ENCODE measurements at places on chromosomes 2 and 18. TPM values are rescaled to one million over a fixed set of nuclear protein-coding genes. Genes with fewer than 3 reads are reported as not detected.

- DNase-seq = no peak
These were observed 283 bp upstream of the RBBP8 start for GRCh38 chr18:22932885-22933205.

- no peak for DNase-seq
These were observed 62.3 kb downstream of the SOWAHC start for GRCh38 chr2:109676346-109676902.

GRCh38 chr18:56787390-56787789, 136.2 kb downstream of the WDR7 start:
- no peak for DNase-seq

DNA sequence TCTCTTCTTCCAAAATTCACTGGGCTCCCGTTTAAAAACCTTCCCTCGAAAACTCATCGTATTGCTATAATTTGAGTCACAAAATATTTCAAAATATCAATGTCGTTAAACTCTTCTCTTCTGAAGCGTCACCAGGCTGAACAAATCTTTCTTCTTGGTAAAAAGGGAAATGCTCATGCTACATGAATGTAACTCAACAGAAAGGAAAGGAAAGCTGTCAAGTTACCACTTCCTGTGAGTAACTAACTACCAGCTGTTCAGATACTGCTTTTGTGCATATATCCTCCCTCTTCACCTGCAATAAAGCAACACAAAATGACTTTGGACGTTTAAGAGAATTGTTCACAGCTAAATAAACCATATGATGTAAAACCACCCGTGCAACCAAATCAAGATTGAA, 95.4 kb downstream of the DOCK10 start:
- no peak for DNase-seq

DNA sequence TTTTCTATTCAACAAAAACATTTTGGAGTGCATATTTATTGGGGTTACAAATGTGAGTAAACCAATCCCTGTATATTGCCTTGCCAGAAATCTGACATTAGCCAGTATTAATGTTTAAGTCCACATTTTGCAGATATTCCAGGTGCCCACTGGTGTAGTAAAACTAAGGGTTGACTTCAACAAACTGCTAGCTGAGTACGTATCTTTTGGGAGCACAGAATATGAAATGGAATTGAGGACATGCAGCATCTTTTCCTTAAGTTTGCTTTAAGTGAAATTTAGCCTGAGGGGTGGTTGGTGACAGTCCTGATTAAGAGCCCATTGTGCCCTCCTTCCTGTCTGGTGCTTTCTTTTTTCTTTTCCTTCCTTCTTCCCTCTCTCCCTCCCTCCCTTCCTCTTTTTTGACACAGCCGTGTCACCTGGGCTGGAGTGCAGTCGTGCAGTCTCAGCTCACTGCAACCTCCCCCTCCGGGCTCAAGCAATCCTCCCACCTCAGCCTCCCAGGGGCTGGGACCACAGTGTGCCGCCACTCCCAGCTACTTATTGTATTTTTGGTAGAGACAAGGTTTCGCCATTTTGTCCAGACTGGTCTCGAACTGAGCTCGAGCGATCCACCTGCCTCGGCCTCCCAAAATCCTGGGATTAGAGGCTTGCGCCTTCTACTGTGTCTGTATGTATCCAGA, 1.6 kb downstream of the NUP35 start:
- DNase-seq = peak; percentile 7

Gene ELP2
- total RNA-seq = 43.3 TPM

DNA sequence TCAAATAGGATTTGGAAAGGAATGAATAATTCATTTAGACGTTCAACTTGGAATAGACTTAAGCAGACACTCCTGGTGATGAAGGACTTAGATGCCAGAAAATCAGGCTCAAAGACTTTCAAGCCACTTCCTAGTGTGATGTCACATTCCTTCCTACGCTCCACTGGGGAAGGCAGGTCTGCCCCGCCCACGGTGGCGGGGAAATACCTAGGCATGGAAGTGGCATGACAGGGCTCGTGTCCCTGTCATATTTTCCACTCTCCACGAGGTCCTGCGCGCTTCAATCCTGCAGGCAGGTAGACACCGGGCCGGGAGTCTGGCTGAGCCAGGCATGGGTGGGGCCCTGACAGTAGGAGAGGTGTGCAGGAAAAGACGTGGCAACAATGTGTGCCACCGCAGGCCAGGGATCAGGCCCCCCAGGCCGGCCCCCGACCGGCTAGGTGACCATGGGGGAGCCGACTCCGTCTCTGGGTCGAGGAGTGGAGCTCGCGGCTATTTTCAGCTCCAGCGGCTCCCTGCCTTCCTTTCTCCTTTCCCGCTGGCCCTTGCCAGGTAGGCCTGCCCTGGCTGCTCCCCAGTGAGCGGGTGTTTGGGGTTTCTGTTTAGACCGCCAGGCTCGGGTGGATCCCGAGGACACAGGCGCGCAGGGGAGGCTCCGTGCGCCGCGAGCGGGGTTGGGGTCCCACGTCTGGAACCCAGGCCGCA, at the start of gene IL1RL2:
IL1RL2 (plus strand) TSS at position 233 of the 705 bp plus-strand sequence. CDS start 845 bp downstream, outside the sequence.
- no peak for DNase-seq

DNA sequence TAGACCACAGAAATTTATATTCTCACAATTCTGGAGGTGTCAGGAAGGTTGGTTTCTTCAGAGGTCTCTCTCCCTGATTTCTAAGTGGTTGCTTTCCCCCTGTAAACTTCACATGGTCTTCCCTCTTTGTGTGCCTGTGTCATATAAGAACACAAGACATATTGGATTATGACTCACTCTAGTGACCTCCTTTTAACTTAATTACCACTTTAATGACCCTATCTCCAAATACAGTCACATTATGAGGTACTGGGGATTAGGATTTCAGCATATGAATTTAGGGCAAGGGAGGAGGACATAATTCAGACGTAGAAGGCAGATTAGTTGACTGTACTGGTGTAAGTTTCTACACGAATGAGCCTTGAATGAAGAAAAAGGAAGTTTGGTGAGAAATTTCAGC, 38.2 kb upstream of the EPHA4 start:
- DNase-seq = no peak

- no peak for DNase-seq
These were observed 224.1 kb downstream of the PHLPP1 start for GRCh38 chr18:62939433-62939832.
